Chondrocyte (in vitro differentiated cells): ENCODE measurements at places on chromosomes 2 and 18.

GRCh38 chr18:79611040-79611681 is 68.4 kb upstream of the CTDP1 start:
- DNase-seq: peak; percentile 56

- DNase-seq: no peak
Observed at GRCh38 chr2:39492095-39492590, 55.1 kb upstream of the MAP4K3 start.

- no peak for DNase-seq
Observed at GRCh38 chr18:40577981-40578365, 1377.1 kb upstream of the PIK3C3 start.

- DNase-seq: no peak
Observed at GRCh38 chr2:65655000-65655399, 222.6 kb upstream of the SPRED2 start.

DNA sequence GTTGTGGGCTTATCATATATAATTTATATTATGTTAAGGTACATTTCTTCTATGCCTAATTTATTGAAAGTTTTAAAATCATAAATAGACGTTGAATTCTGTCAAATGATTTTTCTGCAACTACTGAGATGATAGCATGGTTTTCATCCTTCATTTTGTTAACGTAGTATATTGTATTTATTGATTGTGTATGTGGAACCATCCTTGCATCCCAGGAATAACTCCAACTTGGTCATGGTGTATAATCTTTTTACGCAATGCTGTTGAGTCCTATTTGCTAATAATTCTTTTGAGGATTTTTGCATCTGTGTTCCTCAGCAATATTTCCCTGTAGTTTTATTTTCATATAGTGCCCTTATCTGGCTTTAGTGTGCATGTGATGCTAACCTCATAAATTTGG is 152.7 kb downstream of the ADCYAP1 start:
- no peak for DNase-seq

DNA sequence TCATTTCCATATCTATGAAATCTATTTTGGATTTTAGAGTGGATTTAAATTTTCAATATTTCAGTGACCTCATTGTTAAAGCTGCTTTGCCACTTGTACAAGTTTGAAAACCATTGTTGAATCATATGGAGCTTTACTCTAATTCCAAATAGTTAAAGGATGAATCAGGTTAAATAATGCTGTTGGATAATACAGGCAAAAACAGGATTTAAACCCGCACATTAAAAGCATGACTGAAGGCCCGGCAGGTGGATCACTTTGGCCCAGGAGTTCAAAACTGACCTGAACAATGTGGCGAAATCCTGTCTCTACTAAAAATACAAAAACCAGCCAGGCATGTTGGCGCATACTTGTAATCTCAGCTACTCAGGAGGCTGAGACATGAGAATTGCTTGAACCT is 68.3 kb downstream of the RIF1 start:
- DNase-seq: no peak

GRCh38 chr2:174555998-174556397 is 41.6 kb downstream of the WIPF1 start:
- no peak for DNase-seq

- no peak for DNase-seq
Observed at GRCh38 chr2:43435746-43436145, 160.1 kb downstream of the THADA start.

GRCh38 chr2:64818664-64819060 is 164.9 kb upstream of the SERTAD2 start:
- DNase-seq: no peak

GRCh38 chr2:51329512-51329911 is 297.6 kb upstream of the NRXN1 start:
- DNase-seq: no peak

DNA sequence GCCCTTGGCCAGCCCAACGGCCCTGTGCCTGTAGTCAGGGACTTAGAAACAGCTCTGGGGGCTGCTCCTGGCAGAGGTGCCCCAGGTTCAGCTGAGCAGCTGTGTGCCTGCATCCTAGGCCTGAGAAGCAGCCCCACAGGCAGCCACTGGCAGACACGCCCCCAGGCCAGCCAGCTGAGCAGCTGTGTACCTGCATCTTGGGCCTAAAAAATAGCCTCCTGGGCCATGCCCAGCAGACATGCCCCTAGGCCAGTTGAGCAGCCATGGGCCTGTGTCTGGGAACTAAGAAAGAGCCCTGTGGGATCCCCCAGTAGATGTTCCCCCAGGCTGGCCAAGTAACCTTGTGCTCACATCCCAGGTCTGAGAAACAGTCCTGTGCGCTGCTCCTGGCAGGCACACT is 64.0 kb downstream of the TBR1 start:
- DNase-seq: no peak

DNA sequence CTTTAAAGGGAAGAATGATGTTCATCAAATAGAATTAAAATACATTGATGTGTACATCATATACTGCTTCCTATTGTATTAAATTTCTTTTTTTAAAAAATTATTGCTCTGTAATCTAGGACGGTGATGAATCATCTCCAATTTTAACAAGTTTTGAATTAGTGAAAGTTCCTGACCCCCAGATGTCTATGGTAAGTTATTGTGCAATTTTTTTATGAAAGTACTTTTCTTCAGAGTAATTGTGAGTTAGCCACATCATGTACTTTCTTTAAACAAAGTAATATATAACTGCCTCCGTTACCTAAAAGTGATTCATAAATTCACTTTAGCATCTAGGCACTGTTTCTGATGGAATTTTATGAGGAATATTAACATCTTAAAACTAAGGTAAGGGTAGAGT is 38.1 kb downstream of the PIK3C3 start:
- no peak for DNase-seq

DNA sequence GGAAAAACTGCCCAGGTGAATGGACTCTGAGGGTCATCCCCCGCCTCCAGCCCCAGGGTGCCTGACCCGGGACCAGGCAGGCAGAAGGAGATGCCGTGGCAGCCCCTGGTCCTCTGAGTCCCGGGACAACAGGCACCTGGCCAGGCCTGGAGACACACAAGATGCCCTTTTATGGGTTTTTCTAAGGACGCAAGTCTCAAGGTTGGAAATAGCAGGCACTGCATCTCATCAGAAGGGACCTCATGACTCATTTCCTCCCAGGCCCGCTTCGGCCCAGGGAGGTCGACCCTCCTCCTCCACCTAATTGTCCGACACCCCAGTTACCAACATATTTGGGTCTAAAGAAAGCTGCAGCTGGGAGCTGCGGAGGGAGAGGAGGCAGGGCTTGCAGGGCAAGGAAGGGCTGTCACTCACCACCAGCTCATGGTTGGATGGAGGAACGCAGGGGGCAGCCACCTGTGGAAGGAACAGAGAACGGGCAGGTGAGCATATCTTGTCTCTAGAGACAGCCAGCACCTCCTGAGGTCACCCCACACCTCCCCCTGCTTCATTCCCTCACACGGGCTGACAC is 82.9 kb downstream of the TNS1 start:
- DNase-seq: no peak

- DNase-seq: no peak
Observed at GRCh38 chr2:96819128-96819875, 3.2 kb downstream of the CNNM3 start.

GRCh38 chr2:98786179-98786578 is 55.2 kb upstream of the MGAT4A start:
- no peak for DNase-seq

DNA sequence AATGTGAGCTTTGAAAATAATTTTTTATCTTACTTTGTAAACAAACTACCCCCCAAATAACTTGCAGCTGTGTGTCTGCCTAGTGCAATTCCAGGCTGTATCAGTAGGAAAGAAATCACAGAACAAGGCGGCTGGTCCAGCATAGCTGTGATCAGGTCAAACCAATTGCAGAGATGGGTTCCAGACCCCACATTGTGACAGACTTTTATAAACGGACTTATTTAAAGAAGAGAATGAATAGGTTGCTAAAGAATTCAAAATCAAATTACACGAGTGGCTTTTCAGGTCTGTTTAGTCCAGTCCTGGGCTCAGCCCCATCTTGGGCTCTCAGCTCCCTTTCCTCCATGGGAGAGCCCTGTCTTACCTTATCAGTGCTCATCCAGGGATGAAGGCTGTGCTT is 11.1 kb downstream of the BMP10 start:
- DNase-seq: no peak

DNA sequence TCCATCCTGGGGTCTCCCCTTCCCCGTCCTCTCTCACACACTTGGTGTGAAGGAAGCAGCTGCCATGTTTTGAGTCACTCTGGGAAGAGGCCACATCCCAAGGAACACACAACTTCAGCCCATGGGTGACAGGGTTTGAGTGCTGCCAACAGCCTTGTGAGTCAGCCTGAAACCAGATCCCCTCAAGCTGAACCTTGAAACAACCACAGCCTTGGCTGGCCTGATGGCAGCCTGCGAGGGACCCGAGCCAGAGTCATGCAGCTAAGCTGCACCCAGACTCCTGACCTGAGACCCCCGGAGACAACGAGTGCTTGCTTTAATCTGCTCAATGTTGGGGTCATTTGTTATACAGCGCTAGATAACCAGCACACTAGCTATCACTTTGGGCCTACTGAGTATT is 19.3 kb upstream of the MC2R start:
- DNase-seq: no peak

DNA sequence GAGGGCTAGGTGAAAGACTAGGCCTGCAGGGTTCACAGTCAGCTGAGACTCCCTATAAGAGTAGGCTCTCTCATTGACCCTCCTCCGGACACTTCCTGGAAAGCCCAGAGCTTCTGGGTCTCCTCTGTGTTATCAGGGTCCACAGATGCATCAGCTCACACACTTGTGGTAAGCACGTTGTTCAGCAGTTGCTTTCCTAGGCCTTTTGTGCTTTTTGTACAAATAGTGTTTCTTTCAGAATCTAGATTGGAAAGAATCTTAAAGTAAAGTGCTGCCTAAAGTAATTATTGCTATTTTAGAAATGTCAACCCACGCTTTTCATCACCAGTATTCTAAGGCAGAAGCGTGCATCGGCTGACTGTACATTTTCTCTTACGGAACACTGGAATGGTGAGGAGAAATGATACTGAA is 15.5 kb downstream of the SLC9A2 start:
- no peak for DNase-seq

- DNase-seq: no peak
Observed at GRCh38 chr18:54958704-54959625, at the start of gene CCDC68. Gene CCDC68 (minus strand): TSS chr18:54959461. CDS start chr18:54942791, 16,670 bp downstream.

DNA sequence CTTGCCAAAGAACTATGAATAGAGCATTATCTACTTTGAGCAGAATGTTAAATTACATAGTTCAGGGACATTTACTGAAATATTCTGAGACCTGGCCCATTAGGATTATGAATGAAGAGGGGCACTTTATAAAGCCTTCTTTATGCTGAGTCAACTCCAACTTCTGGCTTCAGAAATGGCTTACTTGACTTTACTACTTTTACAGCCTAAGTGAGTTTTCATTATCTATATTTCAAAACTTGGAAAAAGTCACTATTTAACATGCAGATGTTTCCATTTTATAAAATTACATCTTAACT is 37.7 kb downstream of the SESTD1 start:
- no peak for DNase-seq
